ENCODE measurements at places on chromosomes 12 and 14.

DNA sequence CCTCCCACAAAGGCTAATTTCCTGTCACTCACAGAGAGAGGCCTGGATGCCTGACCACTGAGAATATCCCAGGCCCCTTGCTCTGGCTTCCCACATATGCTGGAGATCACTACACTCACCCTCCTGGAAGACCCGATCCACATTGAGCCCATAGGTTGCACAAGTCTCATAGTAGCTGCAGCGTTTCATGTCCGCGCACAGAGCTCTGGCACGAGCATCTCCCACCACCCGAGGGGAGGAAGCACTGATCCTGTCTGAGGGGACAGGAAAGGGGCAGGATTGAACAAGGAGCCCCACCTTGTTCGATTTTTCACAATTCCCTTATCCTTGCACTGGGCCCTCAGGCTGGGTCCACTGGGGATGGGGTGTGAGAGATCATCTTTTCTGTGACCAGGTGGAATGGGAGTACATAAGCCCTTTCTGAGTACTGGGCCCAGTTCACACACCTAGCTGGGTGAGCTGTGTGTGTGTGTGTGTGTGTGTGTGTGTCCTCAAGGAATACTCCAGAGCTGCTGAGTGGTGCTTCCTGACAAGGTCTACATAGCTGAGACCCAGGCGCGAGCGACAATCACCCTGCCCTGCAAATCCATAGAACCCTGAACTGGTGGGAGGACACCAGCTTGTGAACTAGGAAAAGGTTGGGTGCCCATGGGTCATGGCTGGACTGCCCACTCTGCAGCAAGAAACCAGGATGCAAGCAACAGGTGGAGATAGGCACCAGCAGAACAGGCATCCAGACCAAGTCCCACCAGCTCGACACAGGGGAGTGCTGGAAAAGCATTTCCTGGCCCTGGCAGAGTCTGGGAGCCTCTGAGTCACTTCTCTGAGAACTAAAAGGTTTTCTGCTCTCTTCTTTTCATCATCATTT is 5.6 kb downstream of the AGAP2 start:
- no peak for DNase-seq

DNA sequence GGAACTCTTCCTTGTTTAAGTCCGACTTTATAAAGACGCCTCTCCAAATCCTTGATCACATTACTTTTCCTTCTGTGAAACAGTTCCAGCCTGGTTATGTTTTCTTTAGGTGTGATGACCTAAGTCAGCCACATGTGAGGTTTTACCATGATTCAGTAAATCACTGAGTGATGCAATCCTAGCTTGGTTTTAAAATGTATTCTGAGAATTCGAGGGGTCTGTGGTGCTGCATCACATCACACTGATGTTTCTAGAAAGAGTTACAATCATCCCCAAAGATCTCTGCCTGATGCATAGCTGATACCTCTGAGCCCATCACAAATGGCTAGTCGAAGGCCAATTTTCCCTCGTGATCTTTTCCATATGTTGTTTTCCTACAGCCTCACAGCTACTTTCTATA is 152.7 kb downstream of the ANO2 start:
- DNase-seq, result no peak

GRCh38 chr14:67943947-67944346 is 124.4 kb downstream of the RAD51B start:
- DNase-seq, result no peak

GRCh38 chr14:32620303-32620702 is 291.2 kb downstream of the AKAP6 start:
- DNase-seq, result no peak

DNA sequence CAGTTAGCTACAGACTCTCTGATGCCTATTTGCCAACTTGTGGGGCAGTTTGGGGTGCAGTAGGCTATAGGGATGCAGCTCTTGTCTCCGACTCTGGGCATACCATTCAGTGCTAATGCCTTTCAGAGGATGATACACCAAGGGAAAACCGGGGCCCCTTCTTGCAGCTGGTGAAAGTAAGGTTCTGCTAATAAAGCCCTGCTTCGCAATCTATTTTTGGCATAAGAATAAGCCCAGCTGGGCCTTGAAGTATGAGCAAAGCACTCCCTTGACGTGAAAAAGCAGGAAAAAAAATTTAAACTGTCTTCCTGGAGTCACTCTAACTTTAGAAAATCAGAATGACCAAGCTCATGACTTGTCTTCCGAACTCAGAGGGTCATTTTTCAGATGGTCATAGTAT is 124.1 kb upstream of the RBM19 start:
- no peak for DNase-seq

DNA sequence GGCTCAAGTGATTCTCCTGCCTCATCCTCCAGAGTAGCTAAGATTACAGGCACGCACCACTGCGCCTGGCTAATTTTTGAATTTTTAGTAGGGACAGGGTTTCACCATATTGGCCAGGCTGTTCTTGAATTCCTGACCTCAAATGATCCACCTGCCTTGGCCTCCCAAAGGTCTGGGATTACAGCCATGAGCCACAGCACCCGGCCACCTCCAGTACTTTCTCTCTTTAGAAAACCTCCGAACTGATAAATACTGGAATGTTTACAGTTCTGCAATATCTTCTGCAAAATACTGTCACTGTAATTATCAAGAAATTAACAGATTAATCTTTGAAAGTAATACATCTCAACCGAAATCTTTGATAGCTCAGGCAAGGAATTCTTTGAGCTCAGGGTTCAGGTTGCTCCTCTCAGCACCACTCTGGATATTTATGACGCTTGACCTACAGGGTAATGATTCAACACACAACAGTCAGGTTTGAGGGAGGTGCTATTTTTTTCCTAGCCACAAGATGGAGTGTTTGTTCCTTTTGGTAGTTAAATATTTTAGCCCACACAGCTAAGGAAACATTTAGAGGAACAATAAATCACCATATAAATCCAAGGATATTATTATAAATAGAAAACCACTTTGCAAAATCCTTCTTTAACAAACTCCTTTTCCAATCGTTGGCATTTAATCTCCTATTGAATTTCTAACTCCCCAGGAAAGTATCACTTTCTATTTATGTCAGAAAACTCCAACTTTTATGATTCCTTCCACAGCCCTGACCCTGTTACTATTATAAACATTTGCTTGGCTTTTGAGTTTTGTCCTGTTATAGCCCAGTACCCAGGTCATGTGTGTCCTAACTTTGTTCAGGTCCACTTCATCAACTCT is 48.6 kb upstream of the GTF2A1 start:
- DNase-seq, result no peak

- no peak for DNase-seq
Observed at GRCh38 chr14:56813143-56813551, 2.9 kb upstream of the OTX2 start.

- no peak for DNase-seq
Observed at GRCh38 chr12:2333491-2334195, 280.9 kb downstream of the CACNA1C start.

- DNase-seq, result no peak
Observed at GRCh38 chr14:70186900-70187451, 1.8 kb downstream of the SLC8A3 start.

DNA sequence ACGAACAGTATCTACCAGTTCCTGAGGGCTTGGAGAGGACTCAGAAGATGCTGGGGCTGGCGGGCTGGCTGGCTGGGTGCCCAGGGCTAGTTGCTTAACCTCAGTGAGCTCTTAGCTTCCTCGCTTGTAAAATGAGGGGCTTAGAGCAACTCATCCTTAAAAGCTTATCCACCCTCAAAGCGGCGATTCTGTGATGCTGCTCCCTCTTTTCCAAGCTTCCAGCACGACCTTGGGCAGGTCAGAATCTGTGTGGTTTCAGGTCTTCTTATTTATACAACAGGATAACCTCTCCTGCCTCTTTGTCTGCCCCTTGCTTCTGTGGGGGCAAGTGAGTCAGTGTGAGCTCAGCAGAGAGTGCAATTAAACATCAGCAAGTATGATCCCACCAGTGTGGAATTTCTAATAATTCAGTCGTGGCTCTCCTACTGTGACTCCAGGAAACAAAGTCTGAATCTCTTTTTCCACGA is 281.8 kb downstream of the KSR2 start:
- no peak for DNase-seq

DNA sequence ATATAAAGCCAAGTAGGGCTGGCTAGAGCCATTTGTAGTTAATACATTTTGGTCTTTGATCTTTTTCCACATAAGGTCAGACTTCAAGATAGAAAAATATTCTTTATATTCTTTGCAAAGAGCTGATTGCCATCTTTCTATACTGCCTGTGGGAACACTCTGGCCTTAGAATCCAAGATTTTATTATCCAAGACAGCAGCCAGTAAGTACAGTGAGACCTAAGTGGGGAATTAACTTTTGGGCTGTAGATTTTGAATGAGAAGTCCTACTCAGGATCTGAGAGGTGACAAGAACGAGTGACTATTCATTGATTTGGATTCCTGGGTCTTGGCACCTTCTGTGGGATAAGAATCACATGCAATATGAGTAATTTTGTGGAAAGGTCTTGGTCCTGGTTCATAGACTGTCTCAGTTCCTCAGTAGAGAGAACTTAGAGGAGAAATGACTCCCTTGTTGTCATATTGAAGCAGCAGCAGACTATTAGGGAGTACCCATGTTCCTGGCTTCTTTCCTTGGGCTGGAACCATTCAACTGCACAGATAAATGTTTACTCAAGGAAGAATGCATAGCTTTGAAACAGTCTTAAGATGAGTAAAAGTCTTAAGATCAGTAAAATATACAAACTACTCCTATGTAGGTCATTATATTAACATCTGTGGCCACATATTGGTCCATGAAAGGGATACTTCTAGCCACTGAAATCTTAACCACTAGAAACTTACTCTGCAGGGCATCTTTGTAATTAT is 353.8 kb downstream of the RAD51B start:
- DNase-seq, result no peak
